Psoas muscle (tissue), 8 donors: ENCODE measurements at places on chromosomes 7 and 10. TPM values are rescaled to one million over a fixed set of nuclear protein-coding genes. Genes with fewer than 3 reads are reported as not detected.

DNA sequence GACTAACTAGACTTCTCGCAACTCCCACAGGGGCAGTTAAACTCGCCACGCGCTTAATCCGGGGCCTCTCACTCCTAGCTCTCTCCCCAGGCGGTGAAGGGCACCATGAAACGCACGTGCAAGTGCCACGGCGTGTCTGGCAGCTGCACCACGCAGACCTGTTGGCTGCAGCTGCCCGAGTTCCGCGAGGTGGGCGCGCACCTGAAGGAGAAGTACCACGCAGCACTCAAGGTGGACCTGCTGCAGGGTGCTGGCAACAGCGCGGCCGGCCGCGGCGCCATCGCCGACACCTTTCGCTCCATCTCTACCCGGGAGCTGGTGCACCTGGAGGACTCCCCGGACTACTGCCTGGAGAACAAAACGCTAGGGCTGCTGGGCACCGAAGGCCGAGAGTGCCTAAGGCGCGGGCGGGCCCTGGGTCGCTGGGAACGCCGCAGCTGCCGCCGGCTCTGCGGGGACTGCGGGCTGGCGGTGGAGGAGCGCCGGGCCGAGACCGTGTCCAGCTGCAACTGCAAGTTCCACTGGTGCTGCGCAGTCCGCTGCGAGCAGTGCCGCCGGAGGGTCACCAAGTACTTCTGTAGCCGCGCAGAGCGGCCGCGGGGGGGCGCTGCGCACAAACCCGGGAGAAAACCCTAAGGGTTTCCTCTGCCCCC is 19.5 kb downstream of the WNT8B start:
- H3K36me3 ChIP-seq = no peaks in the 10 kb centered on the region
- H3K4me1 ChIP-seq = peaks cover 12% of the 10 kb centered on the region
- peak overlapping the region; percentile 67 for H3K4me3 ChIP-seq
- no peaks in the 10 kb centered on the region for H3K27me3 ChIP-seq
- peak; percentile 73 for DNase-seq

DNA sequence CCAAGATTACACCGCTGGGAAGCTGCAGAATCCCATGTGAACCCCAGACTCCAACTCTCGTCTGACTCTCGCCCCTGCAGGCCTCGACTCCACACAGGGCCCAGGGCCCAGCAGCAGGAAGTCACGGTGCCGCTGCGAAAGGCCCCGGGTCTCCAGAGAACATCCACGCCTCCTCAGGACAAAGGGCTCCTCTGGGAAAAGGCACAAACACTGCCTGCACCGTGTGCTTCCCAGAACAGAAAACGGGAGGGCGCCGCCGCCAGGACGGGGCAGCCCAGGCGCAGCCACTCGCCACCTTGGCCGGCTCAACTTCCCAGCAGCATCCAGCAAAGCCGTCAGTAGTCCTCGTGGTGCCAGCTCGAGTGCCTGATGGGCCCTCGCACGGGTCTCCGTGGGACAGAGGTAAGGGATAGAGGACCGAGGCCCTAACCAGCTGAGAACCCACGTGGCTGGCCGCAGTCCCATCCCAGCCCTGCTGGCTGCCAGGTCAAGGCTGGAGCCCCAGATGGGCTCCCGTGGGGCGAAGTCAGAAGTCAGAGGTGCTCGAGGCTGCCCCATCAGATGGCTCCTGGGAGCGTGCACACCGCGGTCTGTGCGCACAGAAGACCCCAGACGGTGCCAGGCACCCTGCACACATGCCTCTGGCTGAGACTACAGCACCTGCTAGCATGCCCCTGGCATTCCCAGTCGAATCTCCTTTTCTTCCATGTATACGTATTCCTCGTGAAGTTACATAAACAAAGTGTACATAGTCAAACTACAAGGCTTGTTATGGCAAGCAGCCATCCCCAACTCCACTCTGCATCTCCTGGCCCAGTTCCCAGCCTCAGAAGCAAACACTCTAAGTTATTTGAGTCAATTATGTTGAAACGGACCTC is 60.2 kb downstream of the MAD1L1 start:
- H3K4me3 ChIP-seq = no peak overlapping the region
- no peak for DNase-seq
- peaks cover 47% of the 10 kb centered on the region for H3K4me1 ChIP-seq
- H3K27me3 ChIP-seq = no peaks in the 10 kb centered on the region
- no peaks in the 10 kb centered on the region for H3K36me3 ChIP-seq
- H3K27ac ChIP-seq = no peak overlapping the region

- no peaks in the 10 kb centered on the region for H3K36me3 ChIP-seq
- DNase-seq = no peak
- no peak overlapping the region for H3K4me3 ChIP-seq
- no peaks in the 10 kb centered on the region for H3K27me3 ChIP-seq
- H3K27ac ChIP-seq = peak overlapping the region; percentile 25
- H3K4me1 ChIP-seq = peaks cover 29% of the 10 kb centered on the region
Observed at GRCh38 chr10:28250782-28251181, 52.1 kb downstream of the MPP7 start.

DNA sequence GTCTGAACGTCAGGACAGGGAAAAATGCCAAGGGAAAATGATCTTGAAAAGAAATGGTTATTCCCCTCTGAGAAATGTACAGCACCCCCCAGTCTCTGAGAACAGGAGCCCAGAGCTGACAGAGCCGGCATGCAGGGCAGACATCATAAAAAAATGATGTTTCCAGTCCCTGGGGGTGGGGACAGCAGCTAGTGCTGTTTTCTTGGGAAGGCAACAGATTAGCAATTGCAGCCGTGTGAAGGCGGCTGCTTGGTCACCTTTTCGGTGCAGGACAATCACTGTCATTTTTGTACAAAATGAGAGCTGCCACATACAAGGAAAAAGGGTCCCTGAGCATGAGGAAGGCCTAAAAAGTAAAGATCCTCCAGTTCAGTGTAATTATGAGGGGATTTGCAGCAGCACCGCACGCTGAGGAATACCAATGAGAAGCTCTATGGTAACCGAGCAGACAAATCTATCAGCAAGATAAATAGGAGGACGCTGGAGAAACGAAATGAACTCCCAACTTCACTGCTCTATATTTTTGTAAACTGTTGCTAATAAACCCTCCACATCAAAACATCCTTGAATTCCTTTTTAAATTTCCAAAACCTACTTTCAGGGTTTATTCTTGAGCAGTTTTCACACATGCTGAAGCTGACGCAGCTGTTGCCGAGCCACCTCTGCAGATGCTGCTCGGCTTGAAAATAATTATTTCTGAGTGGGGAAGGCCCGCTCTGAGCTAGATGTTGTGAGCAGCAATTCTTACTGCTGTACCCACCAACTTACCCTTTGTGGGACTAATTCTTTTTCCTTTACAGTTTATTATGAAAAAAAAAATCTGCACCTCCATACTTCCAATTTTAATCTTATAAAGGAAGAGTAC is 98.2 kb upstream of the NEBL start:
- H3K4me3 ChIP-seq = no peak overlapping the region
- no peaks in the 10 kb centered on the region for H3K36me3 ChIP-seq
- no peak overlapping the region for H3K27ac ChIP-seq
- DNase-seq = no peak

DNA sequence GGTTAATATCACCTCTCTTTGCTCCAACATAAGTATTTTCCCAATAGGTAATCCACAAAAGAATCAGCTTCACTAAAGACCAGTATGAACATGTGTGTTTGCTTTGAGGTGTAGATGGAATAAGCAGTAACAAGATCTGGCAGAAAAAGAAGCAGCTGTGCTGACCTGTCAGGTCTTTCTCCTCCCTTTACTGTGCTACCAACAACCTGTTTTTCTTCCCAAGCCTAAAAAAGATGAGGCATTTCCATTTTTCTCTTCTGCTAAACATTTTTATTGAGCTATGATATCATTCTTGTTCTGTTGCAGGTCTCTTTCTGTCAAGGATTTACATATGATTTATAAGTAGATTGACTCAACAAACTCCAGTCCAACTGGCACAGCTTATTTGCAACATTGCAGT is 315.2 kb upstream of the GLI3 start:
- no peak overlapping the region for H3K27ac ChIP-seq
- no peak overlapping the region for H3K4me3 ChIP-seq
- H3K4me1 ChIP-seq = no peaks in the 10 kb centered on the region
- DNase-seq = no peak
- H3K27me3 ChIP-seq = no peaks in the 10 kb centered on the region
- no peaks in the 10 kb centered on the region for H3K36me3 ChIP-seq

DNA sequence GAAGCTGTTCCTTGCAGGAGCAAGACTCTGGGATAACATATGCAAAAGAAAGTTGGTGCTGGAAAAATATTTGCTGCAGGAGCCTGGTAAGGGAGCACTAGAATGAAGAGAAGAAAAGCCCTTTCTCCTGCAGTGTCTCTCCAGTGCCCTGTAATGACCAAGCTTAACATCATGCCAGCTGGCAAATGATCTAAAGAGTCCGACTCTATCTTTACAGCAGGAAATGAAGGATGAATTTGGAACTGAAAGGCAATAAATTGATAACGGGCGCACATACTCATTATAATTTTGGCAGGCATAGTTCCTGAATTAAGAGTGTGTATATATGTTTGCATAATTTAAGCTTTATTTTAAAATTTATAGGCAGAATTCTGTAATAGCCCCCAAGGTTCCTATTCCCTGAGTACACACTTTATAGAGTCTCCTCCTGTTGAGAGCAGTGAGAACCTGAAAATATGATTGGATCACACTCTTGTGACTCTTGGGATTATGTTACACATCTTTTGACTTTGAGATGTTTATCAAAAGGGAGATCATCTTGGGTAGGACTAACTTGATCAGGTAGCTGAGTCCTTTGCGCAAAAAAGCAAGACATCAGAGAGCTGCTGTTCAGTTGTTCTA is 299.0 kb upstream of the MBL2 start:
- H3K4me3 ChIP-seq = no peak overlapping the region
- H3K27me3 ChIP-seq = no peaks in the 10 kb centered on the region
- DNase-seq = no peak

- H3K27ac ChIP-seq = no peak overlapping the region
- H3K4me3 ChIP-seq = no peak overlapping the region
- H3K4me1 ChIP-seq = no peaks in the 10 kb centered on the region
- no peaks in the 10 kb centered on the region for H3K36me3 ChIP-seq
- H3K27me3 ChIP-seq = no peaks in the 10 kb centered on the region
Observed at GRCh38 chr7:43484678-43485395, 98.1 kb upstream of the STK17A start.

GRCh38 chr10:3192856-3193635 is 20.5 kb upstream of the PITRM1 start:
- no peak for DNase-seq
- no peak overlapping the region for H3K27ac ChIP-seq
- no peaks in the 10 kb centered on the region for H3K36me3 ChIP-seq
- peaks cover 7% of the 10 kb centered on the region for H3K4me1 ChIP-seq
- H3K27me3 ChIP-seq = no peaks in the 10 kb centered on the region

DNA sequence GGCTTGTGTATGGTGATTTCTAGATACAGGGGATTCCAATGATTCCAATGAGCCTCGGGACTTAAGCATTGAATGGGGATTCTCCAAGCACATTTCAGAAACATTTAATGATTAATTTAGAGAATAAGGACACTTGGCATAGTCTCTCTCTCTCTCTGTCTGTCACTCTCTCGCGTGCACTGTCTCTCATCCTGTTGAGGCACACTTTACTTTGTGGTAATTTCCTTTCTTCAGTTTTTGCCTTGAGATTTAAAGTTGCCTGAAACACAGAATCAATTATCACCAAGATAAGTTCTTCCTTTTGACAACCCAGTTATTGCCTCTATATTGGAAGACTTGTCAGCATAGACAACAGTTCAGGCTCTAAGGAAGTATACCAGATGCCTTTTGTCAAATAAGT is 131.6 kb downstream of the ARID5B start:
- DNase-seq = no peak
- no peak overlapping the region for H3K4me3 ChIP-seq
- no peaks in the 10 kb centered on the region for H3K27me3 ChIP-seq

- H3K4me1 ChIP-seq = peaks cover 9% of the 10 kb centered on the region
- no peaks in the 10 kb centered on the region for H3K27me3 ChIP-seq
- no peak for DNase-seq
- H3K4me3 ChIP-seq = no peak overlapping the region
- H3K27ac ChIP-seq = no peak overlapping the region
Observed at GRCh38 chr7:155766966-155767916, 45.0 kb downstream of the SHH start.

GRCh38 chr7:120475994-120476393 is 203.0 kb downstream of the KCND2 start:
- no peak overlapping the region for H3K27ac ChIP-seq
- H3K4me3 ChIP-seq = no peak overlapping the region
- H3K27me3 ChIP-seq = no peaks in the 10 kb centered on the region
- DNase-seq = no peak

- no peaks in the 10 kb centered on the region for H3K27me3 ChIP-seq
- H3K4me1 ChIP-seq = no peaks in the 10 kb centered on the region
- no peaks in the 10 kb centered on the region for H3K36me3 ChIP-seq
- no peak overlapping the region for H3K27ac ChIP-seq
- no peak overlapping the region for H3K4me3 ChIP-seq
- DNase-seq = no peak
Observed at GRCh38 chr10:12543589-12543988, 194.2 kb downstream of the CAMK1D start.

- no peaks in the 10 kb centered on the region for H3K4me1 ChIP-seq
- no peaks in the 10 kb centered on the region for H3K36me3 ChIP-seq
- H3K27me3 ChIP-seq = no peaks in the 10 kb centered on the region
- no peak overlapping the region for H3K27ac ChIP-seq
Observed at GRCh38 chr10:116554628-116555027, 8.9 kb downstream of the PNLIP start.

DNA sequence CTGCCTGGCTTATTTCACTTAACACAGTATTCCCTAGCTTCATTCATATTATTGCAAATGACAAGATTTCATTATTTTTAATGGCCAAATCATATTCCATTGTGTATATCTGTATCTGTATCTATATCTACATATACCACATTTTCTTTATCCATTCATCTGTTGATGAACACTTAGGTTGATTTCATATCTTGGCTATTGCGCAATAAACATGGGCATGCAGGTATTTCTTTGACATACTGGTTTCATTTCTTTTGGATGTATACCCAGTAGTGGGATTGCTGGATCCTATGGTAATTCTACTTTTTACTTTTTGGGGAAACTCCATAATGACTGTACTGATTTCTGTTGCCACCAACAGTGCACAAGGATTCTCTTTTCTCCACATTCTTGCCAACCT is 68.9 kb upstream of the CREB5 start:
- H3K36me3 ChIP-seq = no peaks in the 10 kb centered on the region
- no peak for DNase-seq
- no peaks in the 10 kb centered on the region for H3K27me3 ChIP-seq
- H3K4me3 ChIP-seq = no peak overlapping the region

DNA sequence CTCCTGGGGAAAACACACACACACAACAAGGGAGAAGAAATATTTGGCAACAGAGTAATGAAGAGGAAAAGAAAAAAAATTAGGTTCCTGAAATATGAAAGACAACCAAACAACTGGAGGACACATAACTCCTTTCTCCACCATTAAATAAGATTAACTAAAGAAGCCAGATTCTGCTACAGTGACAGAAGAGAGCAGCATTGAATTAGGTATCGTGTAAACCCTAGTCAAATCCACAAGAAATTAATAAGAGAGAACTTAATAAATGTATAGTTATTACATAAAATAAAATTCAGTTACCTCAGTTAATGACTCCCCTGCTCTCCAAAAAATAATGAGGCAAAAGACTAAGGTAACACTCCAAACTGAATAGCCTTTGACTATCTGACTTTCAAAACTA is 306.7 kb downstream of the CRPPA start:
- no peaks in the 10 kb centered on the region for H3K4me1 ChIP-seq
- H3K27ac ChIP-seq = no peak overlapping the region
- H3K27me3 ChIP-seq = no peaks in the 10 kb centered on the region
- DNase-seq = no peak
- H3K4me3 ChIP-seq = no peak overlapping the region
- H3K36me3 ChIP-seq = no peaks in the 10 kb centered on the region

The PTPN20 gene
- total RNA-seq = 5.9 TPM

The AP5Z1 gene
- total RNA-seq = 6.6 TPM

The SLC29A4 gene
- total RNA-seq = 3.4 TPM

The DDX56 gene
- 44.0 TPM for total RNA-seq

The ZNF488 gene
- 0.15 TPM for total RNA-seq

The DDC gene
- 1.7 TPM for total RNA-seq

The PRKAR2B gene
- 1.6 TPM for total RNA-seq

The COMTD1 gene
- 38.8 TPM for total RNA-seq

The TAS2R40 gene
- not detected for total RNA-seq
